Fibroblast of pulmonary artery (primary cell): ENCODE measurements at places on chromosomes 2 and 18.
A peak's percentile ranks its signal among the peaks of the same experiment; 100 is the strongest.

DNA sequence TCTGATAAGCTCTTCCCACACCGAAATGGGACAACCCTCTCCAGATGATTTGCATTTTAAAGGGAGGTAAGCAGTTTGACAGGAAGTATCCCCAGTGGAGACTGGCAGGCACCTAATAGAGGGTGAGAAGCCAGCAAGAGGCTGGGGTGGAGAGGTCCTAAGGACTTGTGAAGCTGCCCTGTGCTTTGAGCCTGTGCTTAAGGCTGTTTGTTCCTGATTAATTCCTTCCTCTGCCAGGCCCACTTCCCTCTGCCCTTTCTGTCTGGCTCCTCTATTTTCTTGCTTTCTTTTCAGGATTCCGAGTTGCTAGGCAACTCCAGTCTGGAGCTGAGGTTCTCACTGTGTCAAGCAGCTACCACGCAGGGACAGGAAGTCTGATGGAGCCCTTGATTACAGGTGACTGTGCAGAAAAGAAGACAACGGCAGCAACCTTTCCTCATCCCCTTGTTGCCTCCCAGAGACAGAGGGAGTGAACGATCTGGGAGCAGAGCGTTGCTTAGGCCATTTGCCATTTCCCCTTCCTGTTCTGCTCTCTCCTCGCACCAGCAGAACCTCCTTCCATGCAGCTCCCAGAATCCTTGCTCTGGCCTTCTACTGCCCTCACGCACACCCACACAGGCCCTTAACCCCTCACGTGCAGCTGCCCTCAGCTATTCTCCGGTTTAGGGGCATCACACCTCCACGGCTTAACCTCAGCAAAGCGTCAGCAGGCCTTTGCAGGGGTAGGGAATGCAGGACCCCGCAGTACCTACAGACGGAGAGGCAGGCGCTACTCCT is 103.6 kb upstream of the CELF4 start:
- peak; percentile 30 for DNase-seq

DNA sequence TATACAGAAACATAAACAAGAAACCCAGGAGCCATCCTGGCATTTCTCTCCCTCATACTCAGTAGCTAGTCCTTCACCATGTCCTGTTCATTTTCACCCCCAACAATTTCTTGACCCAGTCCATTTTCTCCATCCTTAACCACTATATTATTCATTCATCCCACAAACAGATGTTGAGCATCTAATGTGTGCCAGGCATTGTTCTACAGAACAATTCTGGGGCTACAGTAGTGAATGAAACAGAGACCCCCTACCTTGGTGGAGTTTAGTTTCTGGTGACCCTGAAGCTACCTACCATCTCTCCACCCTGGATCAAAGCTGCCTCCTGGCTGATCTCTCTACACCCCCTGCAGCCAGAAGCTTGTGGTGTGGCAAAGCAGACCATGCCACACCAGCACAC is 27.5 kb upstream of the BZW1 start:
- no peak for DNase-seq

GRCh38 chr2:190794377-190794776 is 86.2 kb upstream of the GLS start:
- DNase-seq = no peak

- DNase-seq = peak; percentile 39
Observed at GRCh38 chr2:26245231-26245732, 543 bp downstream of the HADHB start.

DNA sequence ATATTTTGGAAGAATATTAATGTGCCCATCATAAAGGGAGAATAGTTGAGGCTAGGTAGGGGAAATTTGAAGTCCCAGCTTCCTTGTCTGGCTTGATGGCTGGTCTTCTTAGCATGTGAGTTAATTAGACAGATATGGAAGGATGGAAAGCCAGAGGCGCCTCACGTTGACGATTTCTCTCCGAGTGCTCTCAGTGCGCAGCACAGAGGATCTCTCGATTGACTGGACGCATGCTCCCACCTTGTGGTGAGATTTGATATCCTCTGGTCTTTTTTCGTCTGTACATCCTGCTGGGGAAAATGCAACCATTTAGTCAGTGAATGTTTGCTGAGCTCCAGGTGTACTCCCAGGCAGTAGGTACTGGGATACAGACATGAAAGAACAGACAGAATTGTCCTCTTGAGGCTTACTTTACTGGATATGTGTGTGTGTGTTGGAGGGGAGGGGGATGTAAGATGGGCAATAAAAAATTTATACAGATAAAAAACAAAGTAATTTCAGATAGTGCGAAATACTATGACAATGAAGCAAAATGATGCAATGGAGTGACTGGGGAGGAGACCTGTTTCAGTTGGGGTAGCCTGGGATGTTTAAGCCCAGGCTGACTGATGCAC is 66.9 kb upstream of the ZNG1B start:
- peak; percentile 80 for DNase-seq

DNA sequence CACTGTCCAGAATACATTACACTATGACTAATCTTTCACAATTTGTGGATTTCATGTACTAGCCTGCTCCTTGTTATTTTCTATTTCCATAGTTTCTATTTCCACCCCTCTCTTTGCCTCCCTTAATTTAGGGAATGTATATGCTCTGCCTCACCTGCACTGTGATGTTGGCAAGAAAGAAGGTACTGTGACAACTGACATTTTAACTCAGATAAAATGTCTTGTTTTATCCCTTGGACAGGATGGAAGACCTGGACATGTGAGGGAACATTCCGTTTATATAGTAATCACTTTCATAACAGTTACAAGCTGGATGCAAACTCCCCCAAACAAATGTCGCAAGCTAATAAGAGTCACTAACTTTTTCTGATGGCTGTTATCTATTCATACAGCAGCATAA is 21.5 kb upstream of the DSG3 start:
- DNase-seq = no peak

DNA sequence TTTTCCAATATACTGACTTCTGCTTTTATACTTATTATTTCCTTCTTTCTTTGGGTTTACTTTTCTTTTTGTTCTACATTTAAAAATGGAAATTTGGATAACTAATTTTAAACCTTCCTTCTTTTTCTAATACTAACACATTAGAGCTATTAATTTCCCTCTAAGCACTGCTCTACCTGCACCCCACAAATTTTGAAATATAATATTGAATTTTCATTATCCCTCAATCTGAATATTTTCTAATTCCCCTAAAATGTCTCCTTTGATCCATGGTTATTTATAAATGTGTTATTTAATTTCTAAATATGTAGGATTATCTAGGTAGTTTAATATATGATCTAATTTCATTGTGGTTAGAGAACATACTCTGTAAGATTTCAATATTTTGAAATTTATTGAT is 63.4 kb upstream of the LGALSL start:
- DNase-seq = no peak

DNA sequence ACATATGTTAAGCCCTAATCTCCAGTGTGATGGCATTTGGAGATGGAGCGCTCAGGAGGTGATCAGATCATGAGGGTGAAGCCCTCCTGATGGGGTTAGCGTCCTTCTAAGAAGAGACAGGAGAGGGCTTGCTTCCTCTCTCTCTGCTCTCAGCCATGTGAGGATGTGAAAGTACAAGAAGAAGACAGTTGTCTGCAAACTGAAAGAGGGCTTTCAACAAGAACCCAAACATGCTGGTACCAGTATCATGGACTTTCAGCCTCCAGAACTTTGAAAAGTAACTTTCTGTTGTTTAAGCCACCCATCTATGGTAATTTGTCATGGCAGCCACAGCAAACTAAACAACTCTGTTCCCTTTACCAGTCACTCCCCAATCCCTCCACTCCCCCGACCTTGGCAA is 47.4 kb downstream of the CACNB4 start:
- no peak for DNase-seq

DNA sequence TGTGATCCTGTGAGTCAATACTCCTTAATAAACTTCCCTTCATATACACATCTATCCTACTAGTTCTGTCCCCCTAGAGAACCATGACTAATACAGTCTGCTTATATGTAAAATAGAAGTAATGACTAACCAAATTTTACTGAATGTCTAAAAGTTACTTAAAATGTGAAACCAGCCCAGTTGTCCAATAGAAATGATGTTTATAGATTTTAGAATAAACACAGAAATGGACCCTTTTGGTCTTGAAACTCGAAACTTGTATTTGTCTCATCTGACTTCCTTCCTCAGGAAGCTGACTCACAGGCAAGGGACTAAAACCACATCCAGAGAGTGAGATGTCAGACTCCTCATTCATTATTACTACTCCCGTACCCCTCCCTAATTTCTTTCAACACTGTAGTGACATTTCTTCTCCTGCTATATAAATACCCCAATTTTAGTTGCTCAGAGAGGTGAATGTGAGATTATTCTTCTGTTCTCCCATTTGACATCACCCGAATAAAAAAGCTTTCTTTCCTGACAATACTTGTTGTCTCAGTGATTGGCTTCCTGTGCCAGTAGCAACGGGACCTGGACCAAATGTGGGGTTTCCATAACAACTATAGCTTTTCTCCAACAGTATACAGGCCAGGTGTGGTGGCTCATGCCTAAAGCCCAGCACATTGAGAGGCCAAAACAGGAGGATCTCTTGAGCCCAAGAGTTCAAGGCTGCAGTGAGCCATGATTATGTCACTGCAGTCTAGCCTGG is 486.0 kb downstream of the ERBB4 start:
- DNase-seq = peak; percentile 80

DNA sequence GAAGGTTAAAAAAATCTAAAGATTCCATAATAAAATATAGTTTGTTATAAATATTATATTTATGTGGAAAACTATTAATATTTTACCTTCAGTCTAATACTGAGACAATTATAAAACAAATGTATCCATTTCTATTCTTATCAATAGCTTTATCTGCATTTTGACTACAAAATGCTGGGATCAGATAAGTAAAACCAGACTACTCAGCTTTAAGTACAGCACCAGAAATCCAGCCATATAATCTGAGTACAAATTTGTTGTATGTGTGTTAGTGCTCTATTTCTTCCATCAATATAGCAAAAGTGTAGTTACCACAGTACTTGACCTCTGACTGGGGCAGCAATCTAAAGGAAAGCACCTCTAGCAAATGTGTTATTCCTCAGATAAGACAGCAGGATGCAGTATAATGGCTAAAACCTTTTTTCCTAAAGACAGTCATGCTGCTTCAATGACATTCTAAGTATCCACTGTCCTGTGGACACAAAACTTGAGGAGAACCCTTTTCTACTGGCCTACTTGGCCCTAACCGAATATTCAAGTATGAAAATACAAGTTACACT is 68.1 kb downstream of the OLA1 start:
- DNase-seq = no peak

- peak; percentile 73 for DNase-seq
Observed at GRCh38 chr2:27992787-27993401, 102.4 kb downstream of the BABAM2 start.

DNA sequence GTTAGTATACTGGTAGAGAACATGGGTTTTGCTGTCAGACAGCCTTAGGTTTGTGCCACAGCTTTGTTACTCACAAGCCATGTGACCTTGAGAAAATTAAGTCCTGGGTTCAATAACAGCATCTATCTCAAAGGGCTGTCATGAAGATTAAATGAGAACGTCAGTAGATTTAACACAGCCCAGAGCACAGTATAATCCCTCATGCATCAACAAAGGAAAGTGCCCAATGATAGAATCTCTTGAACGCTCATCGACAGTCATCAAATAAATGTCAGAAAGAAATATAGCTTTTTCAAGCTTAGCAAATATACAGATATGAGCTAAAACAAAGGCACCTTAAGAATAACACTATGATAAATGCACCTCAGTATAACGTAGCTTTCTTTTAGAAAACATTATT is 22.3 kb downstream of the CUL3 start:
- DNase-seq = no peak

DNA sequence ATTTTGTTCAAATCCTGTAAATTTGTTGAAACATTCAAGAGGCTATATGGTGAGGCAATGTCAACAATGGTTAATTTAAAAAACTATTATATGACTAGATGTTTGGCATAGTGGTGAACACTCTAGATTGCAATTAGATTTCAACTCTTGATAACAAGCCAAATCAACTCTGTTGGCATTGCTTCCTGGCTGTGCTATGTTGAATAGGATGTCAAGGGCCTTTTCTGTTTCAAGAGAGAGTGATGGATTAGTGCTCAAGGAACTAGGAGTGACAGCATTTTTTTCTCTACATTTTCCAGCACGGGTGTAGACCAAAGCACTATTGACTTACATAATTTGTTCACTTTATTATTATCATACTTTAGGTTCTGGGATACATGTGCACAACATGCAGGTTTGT is 172.4 kb upstream of the KCNH7 start:
- DNase-seq = no peak

- DNase-seq = peak; percentile 56
Observed at GRCh38 chr2:96556441-96557330, 20.1 kb downstream of the ARID5A start.

DNA sequence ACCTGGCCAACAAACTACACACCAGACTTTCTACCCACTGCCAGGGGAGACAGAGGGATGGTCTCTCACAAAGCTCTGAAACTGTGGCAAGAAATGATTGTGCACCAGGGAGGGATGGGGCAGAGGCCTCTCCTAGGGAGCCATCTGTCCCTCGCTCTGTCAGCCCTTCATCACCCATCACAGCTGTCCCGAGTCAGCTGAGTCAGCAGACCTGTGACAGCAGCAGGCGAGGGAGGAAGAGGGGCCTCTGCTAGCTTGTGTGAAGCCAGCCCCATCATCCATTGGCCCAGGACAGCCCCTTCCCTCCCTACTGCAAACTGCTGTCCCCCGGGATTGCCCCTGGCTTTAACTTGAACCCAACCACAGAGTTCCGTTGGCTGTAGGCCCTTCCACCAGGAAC is 5.0 kb downstream of the SH2D6 start:
- no peak for DNase-seq

GRCh38 chr18:32111706-32112105 is 20.0 kb downstream of the RNF138 start:
- no peak for DNase-seq

DNA sequence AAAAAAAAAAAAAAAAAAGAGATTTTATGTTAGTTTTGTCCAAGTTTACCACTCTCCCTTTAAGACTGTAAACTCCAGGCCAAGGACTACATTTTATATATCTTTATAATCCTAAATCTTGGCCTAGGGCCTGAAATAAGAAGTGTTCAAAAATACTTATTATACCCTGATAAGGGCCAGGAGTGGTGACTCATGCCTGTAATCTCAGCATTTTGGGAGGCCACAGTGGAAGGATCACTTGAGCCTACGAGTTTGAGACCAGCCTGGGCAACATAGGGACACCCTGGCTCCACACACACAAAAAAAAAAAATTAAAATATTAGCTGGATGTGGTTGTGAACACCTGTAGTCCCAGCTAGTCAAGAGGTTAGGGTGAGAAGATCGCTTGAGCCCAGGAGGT is 12.7 kb downstream of the TRIP12 start:
- DNase-seq = peak; percentile 37

GRCh38 chr18:52897611-52898484 is 557.9 kb downstream of the DCC start:
- DNase-seq = no peak

DNA sequence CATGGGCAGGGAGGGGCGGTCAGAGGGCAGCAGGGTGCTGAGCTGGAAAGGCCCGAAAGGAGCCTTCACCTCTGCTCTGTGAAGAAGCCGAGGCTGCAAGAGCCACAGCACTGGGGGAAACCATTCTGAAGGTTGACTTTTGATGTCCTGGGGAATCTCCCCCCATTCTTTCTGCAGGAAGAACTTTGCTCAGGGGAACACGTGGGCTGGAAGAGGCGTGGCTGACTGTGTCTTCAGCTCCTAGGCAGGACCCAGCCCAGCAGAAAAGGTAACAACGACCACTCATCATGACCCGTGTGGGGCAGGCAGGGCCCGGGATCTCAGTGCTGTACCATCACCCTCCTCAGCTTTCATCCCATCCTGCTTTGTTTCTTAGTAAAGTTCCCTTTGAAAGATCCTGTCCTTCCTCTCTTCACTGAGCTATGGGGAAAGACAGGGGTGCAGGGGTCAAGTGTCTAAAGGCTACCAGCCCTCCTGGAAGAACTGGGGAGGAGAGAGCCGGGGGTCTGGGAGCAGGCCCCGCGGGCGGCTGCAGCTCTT is 312.7 kb downstream of the CELF4 start:
- no peak for DNase-seq
